Upper lobe of left lung (tissue), 6 donors: ENCODE measurements at places on chromosomes 3 and 15.

DNA sequence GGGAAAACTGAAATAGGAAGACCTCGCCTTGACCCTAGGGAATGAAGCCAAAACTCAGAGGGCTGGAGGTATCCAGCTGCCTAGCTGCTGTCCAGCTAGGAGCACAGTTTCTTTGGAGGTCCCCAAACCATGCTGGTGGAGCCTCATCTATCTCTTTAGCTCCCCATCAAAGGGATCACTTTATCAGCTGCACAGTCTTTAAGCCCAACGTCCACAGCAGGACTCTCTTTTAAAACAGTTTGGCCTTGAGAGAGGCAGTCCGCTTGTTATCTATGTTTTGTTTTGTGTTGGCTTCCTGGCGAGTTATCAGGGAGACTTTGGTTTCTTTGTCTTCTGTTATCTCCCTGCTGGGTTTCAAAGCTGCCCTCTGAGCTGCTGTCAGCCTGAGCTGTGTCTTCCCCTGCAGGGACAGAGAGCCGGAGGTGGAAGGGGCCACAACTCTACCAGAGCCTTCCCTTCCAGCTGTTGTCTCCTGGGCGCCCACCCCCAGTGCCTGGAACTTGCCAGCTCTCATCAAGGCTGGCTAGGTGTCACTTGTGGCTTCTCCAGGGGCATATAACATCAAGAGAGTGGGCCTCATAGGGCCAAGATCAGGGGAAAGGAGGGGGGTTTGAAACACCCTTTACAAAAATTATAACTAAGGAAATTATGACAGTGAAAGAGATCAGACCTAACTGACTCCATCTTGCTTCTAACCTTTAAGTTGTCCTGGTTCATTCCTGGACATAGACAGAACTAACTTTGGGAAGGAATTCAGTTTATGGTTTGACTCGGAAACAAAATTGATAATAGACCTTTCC lies 61.4 kb upstream of the C15orf39 start:
- DNase-seq: peak; percentile 10

DNA sequence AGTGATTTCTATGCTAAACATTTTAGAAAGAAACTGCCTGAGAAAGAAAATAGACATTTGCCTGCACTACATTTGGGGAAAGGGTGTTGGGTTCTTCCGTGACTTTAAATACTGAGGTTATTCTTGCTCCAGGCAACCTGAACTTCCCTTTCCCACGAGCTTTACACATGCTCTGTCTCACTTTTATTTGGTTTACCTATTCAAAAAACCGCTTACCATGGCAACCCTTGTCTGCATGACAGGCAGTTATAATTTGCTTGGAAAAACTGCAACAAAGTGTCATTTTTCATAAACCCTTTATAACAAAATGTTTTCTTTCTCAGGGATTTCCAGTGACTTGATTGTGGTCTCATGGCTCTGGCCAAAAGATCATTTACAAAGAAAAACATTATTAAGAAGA lies 416.3 kb upstream of the MEIS2 start:
- no peak for DNase-seq

DNA sequence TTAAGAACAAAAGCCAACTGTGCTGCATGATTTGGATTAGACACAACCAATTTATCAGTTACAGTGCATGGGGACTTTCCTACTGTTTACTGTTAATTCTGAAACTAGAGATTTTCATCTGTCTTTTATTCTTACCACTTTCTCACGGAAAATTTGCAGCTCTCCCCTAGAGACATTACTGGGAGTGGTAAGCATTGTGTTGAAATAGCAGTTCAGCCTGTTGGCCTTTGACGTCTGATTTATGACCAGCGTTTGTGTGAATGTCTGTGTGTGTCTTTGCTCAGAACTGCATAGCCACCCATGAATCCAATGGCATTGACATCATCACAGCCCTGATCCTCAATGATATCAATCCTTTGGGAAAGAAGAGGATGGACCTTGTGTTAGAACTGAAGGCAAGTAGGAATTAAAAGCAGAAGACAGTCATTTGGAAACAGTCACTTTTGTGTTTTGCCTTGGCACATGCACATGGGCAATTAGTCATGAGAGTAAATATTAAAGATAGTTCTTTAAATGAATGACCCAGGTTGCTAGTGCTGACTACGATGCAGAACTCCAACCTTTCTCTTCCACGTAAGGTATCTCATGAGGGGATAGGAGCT lies 202.2 kb upstream of the BHLHE40 start:
- no peak for DNase-seq

GRCh38 chr3:18057471-18058091 lies 315.1 kb upstream of the TBC1D5 start:
- no peak for DNase-seq

GRCh38 chr3:126135406-126136076 lies 44.8 kb downstream of the ALDH1L1 start:
- DNase-seq: peak; percentile 16

DNA sequence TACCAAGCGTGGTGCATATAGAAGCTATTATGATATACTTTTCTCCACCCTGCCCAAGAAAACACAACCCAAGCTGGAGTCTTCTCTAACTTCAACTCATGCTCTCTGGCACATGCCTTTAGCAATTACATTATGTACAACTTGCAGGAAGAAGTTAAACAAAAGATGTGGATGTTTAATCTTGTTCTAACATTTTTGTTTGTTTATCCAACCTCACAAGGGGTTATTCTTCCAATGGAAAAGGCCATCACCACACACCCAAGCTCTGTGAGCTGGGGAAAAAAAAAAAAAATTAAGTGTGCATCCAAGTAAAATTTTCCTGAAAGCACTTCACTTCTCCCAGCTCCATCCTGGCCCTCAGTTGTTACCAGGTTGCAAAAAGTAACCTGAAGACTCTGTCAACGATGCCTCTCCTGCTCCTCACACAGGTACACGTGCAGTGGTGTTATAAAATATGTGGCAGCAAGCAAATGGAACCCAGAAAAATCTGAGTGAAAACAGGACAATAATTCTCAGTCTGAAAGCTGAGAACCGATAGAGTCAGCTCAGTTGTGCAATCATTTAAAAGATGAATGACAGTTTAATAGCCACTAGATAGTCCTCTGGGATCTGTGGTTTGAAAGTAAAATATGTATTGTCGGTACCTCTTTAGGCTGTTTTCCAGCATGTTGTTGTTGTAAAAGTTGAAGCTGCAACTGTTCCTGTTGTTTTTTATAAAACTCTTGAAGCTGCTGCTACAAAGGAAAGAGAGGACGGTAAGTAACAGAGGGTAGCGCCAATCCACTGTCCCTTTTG lies 531.4 kb downstream of the FOXP1 start:
- no peak for DNase-seq

DNA sequence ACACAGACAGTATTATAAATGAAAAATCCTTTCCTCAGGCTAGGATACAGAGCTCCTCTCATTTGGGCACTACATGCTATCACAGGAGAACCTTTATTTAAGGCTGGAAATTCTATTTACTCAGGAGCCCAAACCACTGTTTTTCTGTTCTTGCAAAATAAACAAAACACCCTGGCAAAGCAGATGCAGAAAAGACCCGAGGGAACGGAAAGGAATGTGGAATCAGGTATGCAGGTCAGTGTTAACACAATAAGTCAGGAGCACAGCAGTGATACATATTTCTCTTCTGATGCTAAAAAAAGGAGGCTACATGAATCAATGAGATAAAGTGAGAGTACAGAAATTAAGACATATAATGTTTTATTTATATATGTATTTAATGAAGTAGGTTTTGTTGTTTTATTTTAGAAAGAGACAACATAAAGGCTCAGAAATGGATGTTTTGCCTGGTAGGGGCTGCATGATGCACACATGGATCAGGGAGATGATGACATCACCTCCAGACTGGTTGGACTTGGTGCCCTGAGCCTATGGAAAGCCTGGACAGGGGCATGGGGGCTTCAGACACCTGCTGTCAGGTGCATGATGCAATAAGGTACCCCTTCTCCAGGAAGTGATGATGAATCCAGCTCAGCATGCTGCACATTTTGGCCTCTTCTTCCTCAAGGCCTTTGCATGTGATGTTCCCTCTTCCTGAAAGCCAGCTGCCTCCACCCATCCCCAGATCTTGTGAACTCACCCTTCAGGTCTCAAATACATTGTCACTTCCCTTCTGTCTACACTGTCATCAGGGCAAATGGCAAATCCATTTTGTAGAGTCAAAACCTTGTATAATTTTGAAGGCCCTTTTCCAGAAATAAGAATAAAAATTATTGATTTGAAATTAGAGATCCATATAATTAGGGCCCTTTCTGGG lies 19.1 kb upstream of the RBP1 start:
- DNase-seq: no peak

GRCh38 chr3:55157731-55158130 lies 229.9 kb upstream of the LRTM1 start:
- DNase-seq: no peak
